ENCODE measurements at places on chromosomes 12 and 14.

GRCh38 chr14:99595034-99595433 is 9.0 kb downstream of the CCDC85C start:
- DNase-seq = peak; percentile 38

GRCh38 chr12:111310076-111310870 is 58.6 kb downstream of the PHETA1 start:
- no peak for DNase-seq

- DNase-seq = no peak
Measured at GRCh38 chr12:89507015-89507824, 17.4 kb downstream of the GALNT4 start.

DNA sequence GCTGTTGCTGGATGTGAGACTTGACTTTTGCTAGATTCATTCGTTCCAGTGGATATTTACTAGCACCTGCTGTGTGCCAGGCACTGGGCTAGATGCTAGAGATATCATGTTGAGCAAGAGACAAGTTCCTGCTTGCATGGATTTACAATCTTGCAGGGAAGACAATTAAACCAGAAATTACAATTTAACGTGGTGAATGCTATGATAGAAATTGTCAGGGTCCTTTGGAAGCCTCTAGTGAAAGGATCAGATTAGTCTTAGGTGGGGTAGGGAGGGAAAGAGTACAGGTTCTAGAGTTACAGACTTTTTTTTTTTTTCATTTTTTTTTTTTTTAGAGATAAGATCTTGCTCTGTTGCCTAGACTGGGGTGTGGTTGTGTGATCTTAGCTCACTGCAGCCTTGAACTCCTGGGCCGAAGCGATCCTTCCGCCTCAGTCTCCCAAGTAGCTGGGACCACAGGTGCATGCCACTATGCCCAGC is 36.7 kb downstream of the SPATS2 start:
- no peak for DNase-seq

GRCh38 chr12:21839776-21840175 is 65.3 kb upstream of the KCNJ8 start:
- DNase-seq = no peak

- peak; percentile 7 for DNase-seq
Measured at GRCh38 chr12:54680374-54680773, 32.2 kb upstream of the DCD start.

GRCh38 chr12:117850048-117850447 is 118.7 kb downstream of the KSR2 start:
- peak; percentile 10 for DNase-seq

GRCh38 chr12:74293689-74294131 is 243.9 kb upstream of the ATXN7L3B start:
- DNase-seq = no peak

DNA sequence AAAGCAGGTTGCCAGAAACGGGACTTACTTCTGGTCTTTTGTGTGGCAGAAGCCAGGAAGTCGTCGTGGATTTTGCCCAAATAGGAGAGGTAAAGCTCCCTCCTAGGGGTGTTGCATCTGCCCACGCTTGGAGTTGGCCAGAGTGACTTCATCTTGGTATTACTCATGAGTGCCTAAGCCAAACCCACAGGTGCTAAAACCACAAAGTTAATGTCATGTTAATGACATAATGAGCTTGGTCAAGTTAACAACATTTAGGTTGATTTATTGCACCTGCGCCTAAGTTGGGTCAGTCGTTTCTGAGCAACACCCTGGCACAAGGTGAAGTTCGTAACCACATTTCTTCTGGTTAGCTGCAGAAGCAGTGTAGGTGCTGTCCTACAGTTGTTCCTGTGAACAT is 225.2 kb downstream of the FUT8 start:
- DNase-seq = peak; percentile 35

GRCh38 chr12:12133259-12133658 is 62.5 kb downstream of the BCL2L14 start:
- DNase-seq = no peak

DNA sequence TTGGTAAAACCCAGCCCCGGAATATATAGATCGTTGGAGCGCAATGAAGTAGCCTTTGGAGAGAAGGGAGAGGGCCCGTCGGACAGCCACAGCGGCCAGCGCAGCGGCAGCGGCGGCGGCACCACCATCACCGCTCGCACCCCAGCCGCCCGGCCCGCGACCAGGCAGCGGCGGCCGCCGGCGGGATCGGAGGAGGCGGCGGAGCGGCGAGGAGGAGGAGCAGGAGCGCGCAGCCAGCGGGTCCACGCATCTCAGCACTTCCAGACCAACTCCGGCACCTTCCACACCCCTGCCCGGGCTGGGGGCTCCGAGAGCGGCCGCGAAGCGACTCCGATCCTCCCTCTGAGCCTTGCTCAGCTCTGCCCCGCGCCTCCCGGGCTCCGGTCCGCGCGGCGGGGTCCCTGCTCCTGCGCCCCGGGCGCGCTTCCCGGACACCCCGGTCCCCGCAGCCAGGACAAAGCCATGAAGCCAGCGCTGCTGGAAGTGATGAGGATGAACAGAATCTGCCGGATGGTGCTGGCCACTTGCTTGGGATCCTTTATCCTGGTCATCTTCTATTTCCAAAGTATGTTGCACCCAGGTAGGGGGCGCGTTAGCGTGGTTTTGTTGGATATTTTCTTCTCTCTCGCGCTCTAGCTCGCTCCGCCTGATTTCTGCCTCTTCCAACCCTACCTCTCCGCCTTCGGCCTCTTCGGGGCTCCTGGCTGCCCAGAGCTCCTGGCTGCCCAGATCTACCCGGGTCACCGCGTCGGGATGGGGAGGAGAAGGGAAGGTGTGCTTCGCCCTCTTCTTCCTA is 400 bp downstream of the CHST11 start:
- peak; percentile 44 for DNase-seq

DNA sequence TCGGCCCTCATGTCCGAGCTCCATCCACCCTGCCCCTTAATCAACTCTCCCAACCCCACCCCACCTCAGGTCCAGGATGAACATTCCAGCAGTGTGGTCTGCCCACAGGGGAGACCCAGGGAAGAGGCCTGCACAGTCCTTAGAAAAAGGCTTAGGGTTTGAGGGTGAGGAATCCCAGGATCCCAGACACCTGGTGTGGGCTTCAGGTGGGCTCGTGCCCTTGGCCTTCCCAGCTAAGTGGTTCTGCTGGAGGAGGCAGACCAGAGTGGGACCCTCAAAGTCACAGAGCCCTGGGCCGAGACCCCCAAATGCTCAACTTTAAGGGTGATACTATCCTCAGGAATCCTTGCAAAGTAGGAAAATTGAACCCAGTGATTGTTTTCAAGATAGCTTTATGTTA is 25.4 kb upstream of the PPP2R5C start:
- no peak for DNase-seq

DNA sequence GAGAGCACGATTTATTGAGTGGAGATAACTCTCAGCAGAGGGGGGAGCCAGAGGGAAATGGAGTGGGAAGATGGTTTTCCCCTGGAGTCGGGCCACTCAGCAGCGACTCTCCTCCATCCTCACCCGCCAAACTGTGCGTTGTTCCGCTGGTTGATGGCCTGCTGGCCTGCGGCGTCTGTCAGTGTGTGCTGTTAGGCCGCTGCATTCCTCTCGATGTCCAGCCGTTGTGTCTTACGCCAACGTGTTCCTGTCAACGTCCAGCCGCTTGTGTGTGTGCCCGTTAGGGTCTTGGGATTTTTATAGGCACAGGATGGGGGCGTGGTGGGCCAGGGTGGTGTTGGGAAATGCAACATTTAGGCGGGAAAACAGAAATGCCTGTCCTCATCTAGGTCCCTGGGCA is 69.2 kb downstream of the PTPRQ start:
- no peak for DNase-seq

- no peak for DNase-seq
Measured at GRCh38 chr14:94174604-94175010, 485 bp downstream of the PPP4R4 start.

DNA sequence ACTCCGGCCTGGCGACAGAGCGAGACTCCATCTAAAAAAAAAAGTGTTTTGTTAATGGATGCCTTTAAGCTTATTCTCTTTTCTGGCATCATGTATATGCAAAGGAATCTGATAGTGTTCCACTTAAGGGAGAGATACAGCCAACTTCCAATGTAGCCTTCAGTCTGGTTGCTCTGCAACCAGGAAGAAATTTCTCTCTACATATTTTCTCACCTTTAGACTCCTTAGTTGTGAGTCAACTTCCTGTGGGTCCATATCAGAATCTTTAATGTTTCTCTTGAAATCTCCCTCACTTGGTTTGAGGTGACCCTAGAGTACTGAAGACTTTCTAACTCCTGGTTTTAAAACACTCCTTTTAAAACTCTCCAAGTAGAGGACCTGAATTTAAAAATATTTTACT is 340.4 kb downstream of the SLC6A15 start:
- DNase-seq = no peak

DNA sequence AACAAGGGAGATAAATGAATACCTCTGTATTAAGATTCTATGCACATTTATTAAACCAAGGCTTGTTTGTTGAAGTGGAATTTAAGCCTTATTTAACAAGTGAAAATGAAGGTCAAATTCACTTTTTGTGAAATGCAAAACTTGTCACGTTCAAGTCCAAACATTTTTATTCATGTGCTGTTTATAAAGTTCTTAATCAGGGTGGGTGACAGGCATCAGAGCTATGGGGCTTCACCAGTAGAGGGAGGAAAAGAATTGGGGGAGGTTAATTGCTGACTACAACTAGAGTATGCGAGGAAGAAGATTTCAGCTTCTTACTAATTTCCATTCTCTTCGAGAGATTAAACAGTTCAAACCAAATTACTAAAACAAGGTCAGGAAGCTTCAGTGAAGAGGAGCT is 9.7 kb downstream of the MOK start:
- DNase-seq = no peak

GRCh38 chr12:65814038-65814437 is 10.2 kb upstream of the HMGA2 start:
- no peak for DNase-seq

GRCh38 chr12:88416786-88417185 is 163.5 kb downstream of the KITLG start:
- DNase-seq = no peak

DNA sequence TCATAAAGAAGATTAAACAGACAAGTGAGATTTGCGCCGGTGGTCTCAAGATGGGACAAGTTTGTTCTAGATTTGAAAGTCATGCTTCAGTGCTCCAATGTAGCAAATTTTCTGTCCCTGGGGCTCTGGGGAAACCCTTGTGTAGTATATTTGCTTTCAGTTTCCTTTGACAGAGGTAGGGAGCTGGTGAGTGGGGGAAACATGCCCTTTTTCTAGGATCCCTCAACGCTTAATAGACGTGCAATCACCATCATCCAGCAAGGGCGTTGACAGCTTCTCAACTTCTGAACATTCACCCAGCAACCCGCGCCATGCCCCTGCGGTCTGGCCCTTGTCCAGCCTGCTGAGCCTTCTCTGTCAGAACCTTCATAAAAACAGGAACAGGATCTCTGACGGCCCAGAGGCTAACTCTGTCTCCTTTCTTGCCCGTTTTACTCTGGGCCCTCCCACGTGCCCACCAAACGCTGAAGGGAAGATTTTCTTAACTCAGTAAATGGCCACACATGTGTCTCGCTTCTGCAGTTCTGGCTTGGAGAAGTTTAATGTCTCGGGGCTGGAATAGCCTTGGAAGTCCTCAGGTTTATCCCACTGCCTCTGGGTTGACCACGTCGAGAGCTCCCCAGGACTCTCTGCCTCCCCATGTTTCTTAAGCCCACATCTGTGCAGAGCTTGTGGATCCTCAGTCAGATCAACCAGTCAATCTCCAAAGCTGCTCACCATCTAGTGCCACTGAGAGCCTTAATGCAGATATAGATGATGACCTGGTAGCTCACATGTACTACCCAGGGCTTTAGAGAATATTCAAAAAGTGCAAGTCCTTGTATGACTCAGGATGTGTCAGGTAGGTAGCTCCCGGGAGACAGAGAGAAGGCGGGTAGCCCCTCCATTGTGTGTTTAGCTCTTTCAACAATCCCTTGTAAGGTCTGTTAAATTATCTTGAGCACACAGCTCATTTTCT is 58.1 kb upstream of the CCND2 start:
- peak; percentile 37 for DNase-seq

DNA sequence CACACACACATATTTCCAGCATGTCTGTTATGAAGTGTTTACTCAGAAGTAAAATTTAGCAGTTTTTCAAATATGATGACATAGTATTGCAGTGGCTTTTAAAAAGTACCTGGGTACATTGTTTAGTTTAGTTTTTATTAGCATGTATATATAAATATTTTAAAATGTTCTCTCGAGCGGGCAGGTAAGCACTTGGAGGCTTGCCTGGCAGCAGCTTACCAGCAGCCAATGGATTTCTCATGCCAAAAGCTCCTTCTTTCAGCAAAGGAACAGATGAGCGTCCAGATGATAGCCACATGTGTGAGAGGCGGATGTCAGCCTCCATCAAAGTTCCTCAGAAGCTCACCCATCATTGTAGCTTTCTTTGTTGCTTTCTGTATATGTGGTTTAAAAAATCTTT is 57.2 kb upstream of the LRIG3 start:
- DNase-seq = no peak

- no peak for DNase-seq
Measured at GRCh38 chr12:20320552-20320951, 47.8 kb upstream of the PDE3A start.

- no peak for DNase-seq
Measured at GRCh38 chr12:131589221-131589897, 121.5 kb upstream of the SFSWAP start.

GRCh38 chr12:67096533-67097318 is 172.4 kb upstream of the CAND1 start:
- DNase-seq = no peak

GRCh38 chr12:27083861-27084394 is 1.6 kb upstream of the C12orf71 start:
- DNase-seq = no peak

DNA sequence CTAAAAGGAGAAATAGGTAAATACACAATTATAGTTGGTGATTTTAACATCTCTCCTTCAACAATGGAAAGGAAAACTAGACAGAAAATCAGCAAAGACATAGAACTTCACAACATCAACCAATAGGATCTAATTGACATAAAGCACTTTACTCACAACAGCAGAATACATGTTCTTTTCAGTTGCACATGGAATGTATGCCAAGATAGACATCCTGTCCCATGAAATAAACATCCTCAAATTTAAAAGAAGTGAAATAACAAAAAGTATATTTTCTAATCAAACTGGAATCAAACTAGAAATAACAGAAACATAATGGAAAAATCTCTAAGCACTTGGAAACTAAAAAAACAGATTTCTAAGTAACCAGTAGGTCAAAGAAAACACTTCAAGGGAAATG is 296.2 kb upstream of the RGS6 start:
- no peak for DNase-seq

DNA sequence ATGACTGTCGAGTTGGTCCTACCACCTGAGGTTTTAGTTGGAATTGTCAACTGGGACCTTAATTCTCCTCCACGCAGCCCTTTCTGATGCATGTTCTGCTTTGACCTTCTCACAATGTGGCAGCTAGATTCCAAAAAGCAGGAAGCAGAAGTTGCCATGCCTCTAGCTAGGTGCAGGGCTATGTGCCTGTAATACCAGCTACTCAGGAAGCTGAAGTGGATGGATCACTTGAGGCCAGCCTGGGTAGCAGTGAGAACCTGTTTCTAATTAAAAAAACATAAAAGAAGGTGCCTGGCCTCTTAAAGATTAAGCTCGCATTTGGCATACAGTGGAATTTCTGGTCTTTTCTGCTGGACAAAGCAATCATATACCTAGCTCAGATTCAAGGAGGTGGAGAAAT is 77.1 kb downstream of the FGD4 start:
- DNase-seq = no peak
